Activated T-cell treated with anti-CD3 and anti-CD28 coated beads for 1 hour (primary cell): ENCODE measurements at places on chromosomes 1 and 21.
A peak's percentile ranks its signal among the peaks of the same experiment; 100 is the strongest.

DNA sequence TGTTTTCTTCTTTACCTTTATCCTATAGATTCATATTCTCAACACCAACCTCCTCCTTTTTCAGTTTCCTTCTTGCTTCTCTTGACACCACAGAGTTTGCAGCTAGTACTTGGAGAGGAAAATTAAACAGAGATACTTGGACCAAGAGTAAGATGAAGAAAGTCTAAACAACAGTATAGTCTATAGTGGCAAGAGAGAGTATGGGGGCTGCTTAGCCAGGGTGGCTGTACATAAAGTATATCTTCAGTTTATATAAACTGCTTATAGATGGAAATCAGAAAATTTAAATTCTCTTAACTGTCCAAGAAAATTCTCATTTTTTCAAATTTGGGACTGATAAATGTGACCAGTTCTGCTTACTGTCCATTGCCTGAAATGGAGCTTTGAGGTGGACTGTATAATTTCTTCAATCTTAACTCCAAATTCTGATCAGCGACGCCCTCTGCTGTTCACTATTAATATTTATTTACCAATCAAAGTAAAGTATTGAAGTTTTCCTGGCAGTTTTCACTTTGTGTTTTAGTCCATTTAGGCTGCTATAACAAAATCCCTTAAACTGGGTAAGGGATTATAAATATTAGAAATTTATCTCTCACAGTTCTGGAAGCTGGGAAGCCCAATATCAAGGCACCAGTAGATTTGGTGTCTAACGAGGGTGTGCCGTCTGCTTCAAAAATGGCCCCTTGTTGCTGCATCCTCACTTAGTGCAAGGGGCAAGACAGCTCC, 14.8 kb upstream of the METTL18 start:
- no peak for DNase-seq

DNA sequence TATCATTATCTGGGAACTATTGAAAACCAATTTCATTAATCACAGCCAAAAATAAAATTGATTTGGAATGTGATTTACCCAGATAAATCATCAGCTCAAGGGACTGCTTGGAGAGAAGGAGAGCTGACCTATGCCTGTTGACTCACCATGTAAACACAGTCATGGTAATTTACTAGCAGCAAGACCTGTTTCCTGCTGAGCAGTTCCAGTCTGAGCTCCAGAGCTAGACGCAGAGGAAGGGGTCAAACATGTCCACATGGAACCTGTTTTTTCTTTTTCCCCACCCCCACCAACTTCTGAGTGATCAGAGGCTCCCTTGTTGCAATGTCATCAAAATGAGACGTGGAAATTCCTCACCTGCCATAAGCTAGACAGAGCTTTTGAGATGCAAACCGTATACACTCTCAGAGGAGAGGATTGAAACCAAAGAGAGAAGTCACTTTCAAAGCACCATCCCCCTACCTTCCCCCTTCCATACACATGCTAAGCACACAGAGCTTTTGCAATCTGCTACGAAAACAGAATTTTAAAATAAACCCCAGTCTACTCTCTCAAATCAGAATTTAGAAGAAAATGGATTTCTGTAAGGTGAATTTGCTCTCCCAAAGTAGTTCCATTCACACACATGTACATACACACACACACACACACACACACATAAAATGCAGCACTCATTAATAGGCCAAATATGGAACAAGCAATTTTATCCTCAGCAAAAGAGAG, 55.9 kb upstream of the PTGFRN start:
- DNase-seq = no peak

DNA sequence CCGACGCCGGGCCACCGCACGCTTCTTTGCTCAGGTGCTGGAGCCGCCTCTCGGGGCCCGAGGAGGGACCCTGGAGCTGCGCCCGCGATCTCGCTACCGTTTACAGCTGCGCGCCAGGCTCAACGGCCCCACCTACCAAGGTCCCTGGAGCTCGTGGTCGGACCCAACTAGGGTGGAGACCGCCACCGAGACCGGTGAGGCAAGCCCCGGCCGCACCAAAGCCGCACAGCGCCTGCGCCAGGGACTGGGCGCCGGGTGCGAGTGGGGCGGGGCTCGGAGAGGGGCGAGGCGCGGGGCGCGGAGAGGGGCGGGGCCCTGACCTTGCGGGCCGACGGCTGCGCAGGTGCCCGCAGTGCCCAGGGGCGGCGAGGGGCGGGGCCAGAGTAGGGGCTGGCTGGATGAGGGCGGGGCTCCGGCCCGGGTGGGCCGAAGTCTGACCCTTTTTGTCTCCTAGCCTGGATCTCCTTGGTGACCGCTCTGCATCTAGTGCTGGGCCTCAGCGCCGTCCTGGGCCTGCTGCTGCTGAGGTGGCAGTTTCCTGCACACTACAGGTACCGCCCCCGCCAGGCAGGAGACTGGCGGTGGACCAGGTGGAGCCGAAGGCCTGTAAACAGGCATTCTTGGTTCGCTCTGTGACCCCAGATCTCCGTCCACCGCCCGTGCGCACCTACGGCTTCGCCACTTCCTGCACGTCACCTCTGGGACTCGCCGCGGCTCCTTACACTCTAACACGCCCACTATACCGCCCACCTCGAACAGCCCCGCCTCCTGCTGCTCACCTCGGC, 9.8 kb upstream of the CDC20 start:
- no peak for DNase-seq

GRCh38 chr1:200198236-200198635, 170.7 kb downstream of the NR5A2 start:
- no peak for DNase-seq

- no peak for DNase-seq
Measured at GRCh38 chr1:9438431-9439073, 100.7 kb upstream of the SLC25A33 start.

DNA sequence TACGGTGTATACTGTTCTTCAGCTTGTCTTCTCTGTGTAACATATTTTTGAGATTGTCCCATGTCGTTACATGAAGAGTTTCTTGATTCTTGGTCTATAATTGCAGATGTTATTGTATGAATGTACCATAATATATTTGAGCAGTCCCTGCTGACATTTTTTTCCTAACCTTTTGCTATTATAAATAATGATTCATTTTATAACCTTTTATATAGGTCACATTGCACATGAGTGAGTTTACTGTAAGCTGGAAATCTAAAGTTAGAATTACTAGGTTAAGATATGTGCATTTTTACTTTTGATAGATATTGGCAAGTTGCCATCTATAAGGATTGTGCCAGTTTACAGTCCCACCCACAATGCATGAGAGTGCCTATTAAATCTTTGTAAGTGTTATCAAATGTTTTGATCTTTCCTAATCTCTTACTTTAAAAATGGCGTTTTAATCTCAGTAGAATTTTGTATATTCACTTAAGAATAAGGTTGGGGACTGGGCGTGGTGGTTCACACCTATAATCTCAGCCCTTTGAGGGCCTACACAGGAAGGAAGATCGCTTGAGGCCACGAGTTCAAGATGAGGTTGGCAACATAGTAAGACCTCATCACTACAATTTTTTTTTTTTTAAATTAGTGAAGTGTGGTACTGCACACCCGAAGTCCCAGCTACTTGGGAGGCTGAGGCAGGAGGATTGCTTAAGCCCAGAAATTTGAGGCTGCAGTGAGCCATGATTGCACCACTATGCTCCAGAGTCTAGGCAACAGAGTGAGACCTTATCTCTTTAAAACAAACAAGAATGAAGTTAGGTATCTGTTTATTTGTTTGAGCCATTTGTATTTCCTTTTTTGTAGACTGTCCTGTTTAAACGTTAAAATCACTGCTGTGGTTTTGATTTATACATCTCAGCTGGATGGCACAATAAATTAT, 36.5 kb downstream of the ZMYM1 start:
- DNase-seq = no peak

GRCh38 chr1:241215203-241215602, 141.8 kb downstream of the RGS7 start:
- no peak for DNase-seq

GRCh38 chr1:66696771-66697170, 55.5 kb upstream of the DYNLT5 start:
- no peak for DNase-seq

DNA sequence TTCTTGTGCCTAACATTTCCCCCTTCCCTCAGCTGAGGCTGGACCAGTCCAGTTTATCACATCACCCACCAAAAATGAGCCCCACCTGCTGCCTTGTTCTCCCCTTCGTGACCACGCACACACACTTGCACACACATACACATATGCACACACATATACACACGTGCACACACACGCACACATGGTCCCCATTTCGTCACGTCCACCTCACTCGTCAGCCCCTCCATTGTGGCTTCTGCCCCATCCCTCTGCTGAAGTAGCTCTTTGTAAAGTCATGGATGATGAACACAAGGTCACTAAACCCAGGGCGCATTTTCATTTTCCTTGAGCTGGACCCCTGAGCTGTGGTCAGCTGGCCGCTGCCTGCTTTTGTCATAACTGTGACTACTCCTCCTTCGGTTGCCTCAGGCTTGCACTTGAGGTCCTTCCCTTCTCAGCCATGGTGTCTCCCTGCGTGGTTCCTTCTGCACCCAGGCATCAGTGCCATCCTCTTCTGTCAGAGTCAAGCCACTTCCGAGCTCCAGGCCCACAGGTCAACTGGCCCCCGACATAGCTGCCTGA, 93.8 kb downstream of the SYT2 start:
- no peak for DNase-seq

DNA sequence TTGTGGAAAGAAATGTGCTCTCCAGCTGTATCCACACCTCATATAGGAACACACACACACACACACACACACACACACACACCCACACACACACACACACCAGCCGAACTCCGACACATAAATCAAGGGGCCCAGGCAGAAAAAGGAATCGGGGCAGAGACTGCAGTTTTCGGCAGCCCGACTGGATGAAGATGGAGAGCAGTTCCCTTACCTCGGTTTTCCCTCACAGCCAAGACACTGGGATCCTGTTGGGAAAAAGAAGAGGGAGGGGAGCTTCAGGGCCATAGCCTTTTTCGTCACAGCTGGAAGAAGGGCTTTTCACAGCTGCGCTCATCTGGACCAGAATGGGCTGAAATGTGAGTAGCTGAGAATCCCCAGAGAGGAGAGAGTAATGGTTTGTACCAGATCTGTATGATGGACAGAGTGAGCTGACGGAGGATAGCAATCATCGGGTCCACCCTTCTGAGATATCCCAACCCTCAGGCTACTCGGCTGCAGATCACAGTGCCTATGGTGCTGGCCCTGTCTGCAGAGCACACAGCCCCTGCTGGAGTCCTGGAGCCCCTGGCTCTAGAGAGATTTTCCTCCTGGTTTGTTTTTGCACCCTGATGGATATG, 37.7 kb downstream of the PIK3C2B start:
- DNase-seq = no peak

DNA sequence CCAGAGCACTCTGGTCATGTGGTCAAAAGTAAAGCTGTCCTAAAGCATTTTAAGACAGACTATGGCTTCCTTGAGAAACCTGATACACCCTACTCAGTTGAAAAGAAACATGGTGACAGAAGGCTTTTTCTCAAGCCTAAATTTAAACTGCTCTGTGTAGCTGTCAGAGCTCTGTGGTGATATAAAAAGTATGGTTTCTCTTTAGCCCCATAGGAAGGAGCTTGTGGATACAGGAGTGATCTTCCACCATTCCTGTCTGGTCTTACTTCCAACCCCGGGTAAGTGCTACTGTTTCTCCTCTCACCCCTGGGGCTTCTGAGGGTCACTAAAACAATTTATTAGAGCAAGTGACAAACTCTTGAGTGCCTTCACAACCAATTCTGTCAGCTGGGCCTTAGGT, 8.5 kb downstream of the TP53BP2 start:
- DNase-seq = no peak

DNA sequence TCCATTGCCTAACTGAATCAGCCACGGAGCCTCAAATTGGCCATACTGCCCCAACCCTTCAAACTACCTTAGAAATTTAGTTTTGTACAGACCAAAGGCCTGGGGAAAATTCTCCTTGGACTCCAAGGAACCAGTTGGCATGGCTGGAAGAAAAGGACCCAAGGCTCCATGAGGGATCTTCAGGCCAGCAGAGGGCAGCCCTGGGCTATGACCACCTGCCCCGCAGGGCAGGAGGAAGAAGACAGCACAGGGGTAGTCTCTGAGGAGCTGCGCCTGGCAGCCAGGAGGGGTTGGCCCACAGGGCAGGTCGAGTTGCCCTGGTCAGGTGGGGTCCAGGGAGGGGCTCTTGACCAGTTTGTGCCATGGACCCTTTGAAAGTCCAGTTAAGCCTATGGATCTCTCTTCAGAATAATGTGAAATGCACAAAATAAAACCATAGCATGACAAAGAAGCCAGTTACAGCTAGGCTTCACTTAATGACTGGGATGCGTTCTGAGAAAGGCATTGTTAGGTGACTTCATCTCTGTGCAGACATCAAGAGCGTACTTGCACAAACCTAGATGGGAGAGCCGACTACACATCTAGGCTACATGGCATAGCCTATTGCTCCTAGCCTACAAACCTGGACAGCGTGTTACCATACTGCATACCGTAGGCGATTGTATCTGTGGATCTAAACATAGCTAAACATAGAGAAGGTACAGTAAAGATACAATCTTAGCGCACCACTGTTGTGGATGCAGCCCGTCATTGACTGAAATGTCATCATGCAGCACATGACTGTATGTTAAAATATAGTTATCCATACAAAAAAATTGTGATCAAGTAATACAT, 26.1 kb downstream of the CACNA1S start:
- peak; percentile 16 for DNase-seq

DNA sequence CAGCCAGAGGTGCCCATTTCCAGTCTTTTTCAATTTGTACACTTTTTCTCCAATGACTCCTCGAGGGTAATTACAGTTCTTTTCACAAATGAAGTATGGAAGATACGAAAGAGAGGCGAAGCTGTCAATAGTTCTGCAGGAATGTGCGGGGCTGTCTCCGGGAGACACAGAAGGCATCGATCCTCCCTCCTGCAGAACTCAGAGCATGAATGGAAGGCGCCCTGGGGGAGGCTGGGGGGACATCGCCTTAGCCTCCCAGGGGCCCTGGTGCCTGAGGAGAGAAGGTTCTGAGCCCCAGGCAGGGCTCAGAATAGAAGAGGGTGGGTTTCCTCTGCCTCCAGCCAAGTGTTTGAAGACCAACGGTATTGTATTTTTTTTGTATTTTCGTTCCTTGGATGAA, 49.7 kb upstream of the GRIK3 start:
- no peak for DNase-seq

DNA sequence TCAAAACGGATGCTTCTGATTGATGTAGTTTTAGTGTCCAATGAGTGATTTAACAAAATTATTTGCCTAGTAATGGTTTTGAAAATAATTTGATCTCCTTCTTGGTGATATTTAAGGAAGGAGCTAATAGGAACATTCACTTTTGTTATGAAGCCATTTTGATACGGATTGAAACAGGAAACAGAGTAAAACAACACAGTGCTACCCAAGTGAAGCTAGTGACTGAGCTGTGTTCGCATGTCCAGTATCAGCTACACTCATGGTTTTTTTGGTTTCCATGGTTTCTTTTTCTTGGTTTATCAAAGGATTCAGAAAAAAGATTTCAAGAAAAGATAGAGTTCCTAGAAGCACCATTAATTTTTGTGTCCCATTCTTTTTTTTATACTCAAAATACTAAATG, 40.1 kb upstream of the PLEKHO1 start:
- DNase-seq = no peak

- DNase-seq = no peak
Measured at GRCh38 chr1:181259026-181259745, 170.7 kb downstream of the IER5 start.

- DNase-seq = no peak
Measured at GRCh38 chr21:14943616-14944015, 121.2 kb downstream of the NRIP1 start.
